ENCODE measurements at places on chromosomes 16 and 17. TPM values are rescaled to one million over a fixed set of nuclear protein-coding genes. Genes with fewer than 3 reads are reported as not detected.

The ADGRG1 gene
- total RNA-seq: 234 TPM

The ALOX12 gene
- not detected for total RNA-seq

The KLHL10 gene
- 0.07 TPM for total RNA-seq

The ABCA3 gene
- 19.2 TPM for total RNA-seq

The EVPL gene
- 18.5 TPM for total RNA-seq

The KRTAP2-3 gene
- total RNA-seq: not detected

The WSCD1 gene
- 3.4 TPM for total RNA-seq

The TNFSF13 gene
- total RNA-seq: 0.79 TPM

The CACNG4 gene
- 11.8 TPM for total RNA-seq

The CRISPLD2 gene
- total RNA-seq: 3.2 TPM

The TMEM220 gene
- total RNA-seq: 1.9 TPM

The TBC1D3 gene
- not detected for total RNA-seq

Data from A549 treated with CORT108297 at 1 μM for 4 hours (cell line).